ENCODE measurements at places on chromosomes 16 and 17. TPM values are rescaled to one million over a fixed set of nuclear protein-coding genes. Genes with fewer than 3 reads are reported as not detected.

DNA sequence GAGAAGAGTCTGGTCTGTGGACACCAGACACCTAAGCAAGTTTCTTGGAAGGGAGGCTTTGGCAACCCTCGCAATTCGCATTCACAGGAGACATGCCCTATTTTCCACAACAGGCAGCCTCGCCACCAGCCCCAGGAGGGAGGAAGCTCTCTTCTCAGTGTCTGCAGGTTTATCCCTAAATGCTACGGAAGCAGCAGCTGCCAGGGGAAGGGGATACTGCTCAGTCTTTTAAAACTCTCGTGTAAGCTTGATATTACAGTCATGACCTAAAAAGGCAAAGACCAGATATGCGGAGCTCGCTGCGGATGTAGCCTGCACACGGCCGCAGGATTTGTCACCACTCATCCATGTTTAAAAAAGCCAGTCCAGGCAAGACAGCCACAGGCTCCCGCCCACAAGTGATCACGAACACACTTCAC lies 159.2 kb upstream of the RPH3AL start:
- H3K4me3 ChIP-seq: no peak overlapping the region
- peak overlapping the region; percentile 68 for H3K27ac ChIP-seq
- peak; percentile 73 for DNase-seq
- no peaks in the 10 kb centered on the region for H3K36me3 ChIP-seq
- H3K4me1 ChIP-seq: peaks cover 30% of the 10 kb centered on the region

CEP95 gene
- 37.1 TPM for total RNA-seq

PLK1 gene
- total RNA-seq: 4.6 TPM

RFNG gene
- total RNA-seq: 21.6 TPM

DNA sequence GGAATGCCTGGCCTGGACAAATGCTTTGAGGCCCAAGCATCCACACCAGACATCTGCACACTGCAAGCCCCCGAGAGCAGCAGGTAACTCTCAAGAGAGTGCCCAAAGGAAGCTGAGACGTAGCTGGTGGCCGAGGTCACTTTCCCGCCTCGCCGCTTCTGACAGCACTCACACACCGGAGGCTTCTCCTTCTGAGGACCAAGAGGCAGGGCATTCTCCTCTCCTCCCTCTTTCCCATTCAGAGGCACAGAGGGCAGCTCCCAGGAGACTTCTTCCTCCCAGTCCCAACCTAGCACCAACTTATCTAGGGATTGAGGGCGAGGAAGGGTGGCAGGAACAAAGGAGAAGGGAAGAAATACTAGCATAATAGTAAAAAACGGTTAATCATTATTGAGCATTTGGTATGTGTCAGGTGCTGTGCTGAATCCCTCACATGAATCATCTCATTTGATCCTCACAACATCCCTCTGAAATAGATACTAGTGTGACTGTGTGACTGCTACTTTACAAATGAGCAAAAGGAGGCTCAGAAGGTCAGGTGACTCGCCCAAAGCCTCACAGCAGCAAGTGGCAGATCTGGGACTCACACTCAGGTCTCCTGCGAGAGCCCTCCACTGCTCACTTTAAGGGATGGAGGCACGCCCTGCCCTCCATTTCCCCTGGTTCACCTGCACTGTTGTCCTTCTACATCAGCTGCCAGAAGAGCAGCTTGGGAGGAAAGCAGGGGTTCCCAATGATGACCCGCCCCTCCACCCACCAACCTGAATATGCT lies 41.8 kb downstream of the MYO18A start:
- H3K36me3 ChIP-seq: peaks cover 15% of the 10 kb centered on the region
- peaks cover 57% of the 10 kb centered on the region for H3K4me1 ChIP-seq
- DNase-seq: no peak
- no peaks in the 10 kb centered on the region for H3K27me3 ChIP-seq
- H3K4me3 ChIP-seq: peak overlapping the region; percentile 63

GRCh38 chr17:27873746-27874145 lies 19.4 kb downstream of the LYRM9 start:
- H3K4me3 ChIP-seq: no peak overlapping the region
- H3K27ac ChIP-seq: no peak overlapping the region
- peaks cover 5% of the 10 kb centered on the region for H3K36me3 ChIP-seq

DNA sequence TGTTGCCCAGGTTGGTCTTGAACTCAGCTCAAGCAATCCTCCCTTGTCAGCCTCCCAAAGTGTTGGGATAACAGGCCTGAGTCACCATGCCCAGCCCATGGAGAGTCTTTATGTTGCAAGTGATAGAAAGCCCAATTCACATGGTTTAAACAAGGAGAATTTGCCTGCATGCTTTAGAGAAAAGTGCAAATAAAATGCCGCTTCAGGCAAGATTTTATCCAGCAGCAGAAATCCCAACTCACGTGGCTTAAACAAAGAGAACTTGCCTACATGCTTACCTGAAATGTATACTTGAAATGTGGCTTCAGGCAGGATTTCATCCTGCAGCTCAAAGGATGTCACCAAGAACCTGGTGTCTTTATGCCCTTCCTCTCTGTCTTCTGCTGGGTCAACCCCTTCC lies 28.8 kb upstream of the XYLT2 start:
- no peak overlapping the region for H3K4me3 ChIP-seq
- H3K27me3 ChIP-seq: peaks cover 8% of the 10 kb centered on the region
- H3K36me3 ChIP-seq: no peaks in the 10 kb centered on the region
- H3K27ac ChIP-seq: peak overlapping the region; percentile 1
- H3K4me1 ChIP-seq: peaks cover 42% of the 10 kb centered on the region
- no peak for DNase-seq

GRCh38 chr17:557371-557770 lies 157.3 kb downstream of the VPS53 start:
- no peak overlapping the region for H3K4me3 ChIP-seq
- H3K4me1 ChIP-seq: peaks cover 15% of the 10 kb centered on the region
- peaks cover 40% of the 10 kb centered on the region for H3K36me3 ChIP-seq
- H3K27ac ChIP-seq: no peak overlapping the region
- DNase-seq: no peak
- no peaks in the 10 kb centered on the region for H3K27me3 ChIP-seq

GRCh38 chr17:45930420-45930951 lies 36.1 kb downstream of the MAPT start:
- H3K4me3 ChIP-seq: no peak overlapping the region
- no peaks in the 10 kb centered on the region for H3K4me1 ChIP-seq
- peaks cover 7% of the 10 kb centered on the region for H3K27me3 ChIP-seq
- no peaks in the 10 kb centered on the region for H3K36me3 ChIP-seq
- no peak for DNase-seq

- H3K4me1 ChIP-seq: peaks cover 13% of the 10 kb centered on the region
- DNase-seq: no peak
- H3K27me3 ChIP-seq: peaks cover 50% of the 10 kb centered on the region
- H3K4me3 ChIP-seq: no peak overlapping the region
- no peak overlapping the region for H3K27ac ChIP-seq
- peaks cover 47% of the 10 kb centered on the region for H3K36me3 ChIP-seq
These were observed 990 bp upstream of the WNK4 start for GRCh38 chr17:42779304-42779935.

DNA sequence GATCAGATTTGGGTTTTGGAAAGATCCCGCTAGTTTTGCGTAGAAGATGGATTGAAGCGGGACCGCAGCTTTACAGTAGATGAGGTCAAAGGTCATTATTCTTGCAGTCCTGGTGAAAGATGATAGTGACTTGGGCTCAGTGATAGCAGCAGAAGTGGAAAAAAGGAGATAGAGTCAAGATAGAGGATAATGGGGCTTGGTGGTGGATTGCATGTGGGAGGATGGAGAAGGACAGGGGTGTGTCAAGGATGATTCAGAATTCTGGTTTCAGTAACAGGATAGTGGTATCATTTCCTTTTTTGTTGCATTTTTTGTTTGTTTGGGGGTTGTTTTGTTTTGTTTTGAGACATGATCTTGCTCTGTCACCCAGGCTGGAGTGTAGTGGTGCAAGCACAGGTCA lies 28.7 kb downstream of the CHD9NB start:
- no peaks in the 10 kb centered on the region for H3K27me3 ChIP-seq
- no peak overlapping the region for H3K4me3 ChIP-seq
- no peaks in the 10 kb centered on the region for H3K36me3 ChIP-seq
- H3K27ac ChIP-seq: no peak overlapping the region

- H3K27me3 ChIP-seq: no peaks in the 10 kb centered on the region
These were observed 68.8 kb upstream of the RCVRN start for GRCh38 chr17:9973669-9974447.

DNA sequence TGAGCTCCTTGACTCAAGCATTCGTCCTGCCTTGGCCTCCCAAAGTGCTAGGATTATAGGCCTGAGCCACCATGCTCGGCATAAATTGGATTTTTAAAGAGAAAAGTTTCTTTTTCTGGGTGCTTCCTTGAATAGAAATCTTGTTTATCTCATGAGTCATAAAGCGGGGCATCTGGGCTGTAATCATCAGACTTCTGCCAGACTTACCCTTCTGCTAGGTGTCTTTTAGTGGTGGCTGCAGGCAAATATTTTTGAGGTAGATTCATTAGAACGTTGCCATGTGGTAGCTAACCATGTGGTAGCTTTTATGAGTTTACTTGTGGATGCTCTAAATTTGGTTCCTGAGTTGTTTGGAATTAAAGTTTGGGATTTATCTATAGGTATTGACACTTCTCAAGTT lies 13.4 kb downstream of the PGS1 start:
- peaks cover 37% of the 10 kb centered on the region for H3K4me1 ChIP-seq
- H3K27me3 ChIP-seq: no peaks in the 10 kb centered on the region
- no peak overlapping the region for H3K27ac ChIP-seq
- no peak overlapping the region for H3K4me3 ChIP-seq
- no peak for DNase-seq
- peaks cover 25% of the 10 kb centered on the region for H3K36me3 ChIP-seq

- H3K36me3 ChIP-seq: no peaks in the 10 kb centered on the region
- peaks cover 8% of the 10 kb centered on the region for H3K27me3 ChIP-seq
- peaks cover 29% of the 10 kb centered on the region for H3K4me1 ChIP-seq
- peak; percentile 82 for DNase-seq
These were observed 6.7 kb upstream of the GSG1L start for GRCh38 chr16:28069971-28070794.

DNA sequence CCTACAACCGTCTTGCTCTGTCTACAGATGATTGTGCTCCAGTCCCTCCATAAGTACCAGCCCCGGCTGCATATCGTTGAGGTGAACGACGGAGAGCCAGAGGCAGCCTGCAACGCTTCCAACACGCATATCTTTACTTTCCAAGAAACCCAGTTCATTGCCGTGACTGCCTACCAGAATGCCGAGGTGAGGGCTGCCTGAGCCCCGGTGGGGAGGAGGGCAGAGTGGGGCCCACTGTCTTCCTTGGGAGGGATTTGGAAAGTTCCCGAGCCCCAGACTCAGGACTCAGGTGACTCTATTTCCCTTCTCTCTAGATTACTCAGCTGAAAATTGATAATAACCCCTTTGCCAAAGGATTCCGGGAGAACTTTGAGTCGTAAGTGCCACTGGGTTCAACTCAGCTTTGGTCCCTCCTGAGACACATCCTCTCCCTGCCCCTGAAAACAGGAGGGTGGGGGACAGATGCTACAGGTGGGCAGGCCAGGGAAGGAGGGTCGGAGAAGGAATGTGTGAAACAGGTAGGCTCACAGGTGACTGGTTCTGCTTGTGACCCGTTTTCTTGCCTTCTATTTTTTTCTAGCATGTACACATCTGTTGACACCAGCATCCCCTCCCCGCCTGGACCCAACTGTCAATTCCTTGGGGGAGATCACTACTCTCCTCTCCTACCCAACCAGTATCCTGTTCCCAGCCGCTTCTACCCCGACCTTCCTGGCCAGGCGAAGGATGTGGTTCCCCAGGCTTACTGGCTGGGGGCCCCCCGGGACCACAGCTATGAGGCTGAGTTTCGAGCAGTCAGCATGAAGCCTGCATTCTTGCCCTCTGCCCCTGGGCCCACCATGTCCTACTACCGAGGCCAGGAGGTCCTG lies 11.4 kb downstream of the TBX21 start:
- H3K27ac ChIP-seq: no peak overlapping the region
- no peaks in the 10 kb centered on the region for H3K36me3 ChIP-seq
- no peak overlapping the region for H3K4me3 ChIP-seq
- peaks cover 32% of the 10 kb centered on the region for H3K27me3 ChIP-seq
- no peak for DNase-seq

GRCh38 chr17:75681289-75681688 lies 14.2 kb downstream of the SAP30BP start:
- peaks cover 16% of the 10 kb centered on the region for H3K4me1 ChIP-seq
- no peak overlapping the region for H3K27ac ChIP-seq
- H3K27me3 ChIP-seq: no peaks in the 10 kb centered on the region
- H3K4me3 ChIP-seq: no peak overlapping the region

GRCh38 chr17:66178642-66179041 lies 13.3 kb downstream of the CEP112 start:
- no peak for DNase-seq
- no peak overlapping the region for H3K4me3 ChIP-seq

- peaks cover 22% of the 10 kb centered on the region for H3K36me3 ChIP-seq
- no peak overlapping the region for H3K27ac ChIP-seq
- H3K4me1 ChIP-seq: peaks cover 14% of the 10 kb centered on the region
- DNase-seq: no peak
- no peak overlapping the region for H3K4me3 ChIP-seq
These were observed 37.6 kb downstream of the USP10 start for GRCh38 chr16:84737192-84738011.

CNTNAP1 gene
- total RNA-seq: 8.1 TPM

KAT8 gene
- 65.2 TPM for total RNA-seq

- H3K27ac ChIP-seq: no peak overlapping the region
- H3K27me3 ChIP-seq: no peaks in the 10 kb centered on the region
- H3K4me1 ChIP-seq: peaks cover 38% of the 10 kb centered on the region
- DNase-seq: peak; percentile 46
- H3K36me3 ChIP-seq: peaks cover 19% of the 10 kb centered on the region
These were observed 39.7 kb downstream of the TBCD start for GRCh38 chr17:82791532-82791931.

- no peaks in the 10 kb centered on the region for H3K36me3 ChIP-seq
- DNase-seq: no peak
- peaks cover 6% of the 10 kb centered on the region for H3K4me1 ChIP-seq
- no peak overlapping the region for H3K27ac ChIP-seq
These were observed 1.6 kb downstream of the RPTOR start for GRCh38 chr17:80546267-80546666.

DNA sequence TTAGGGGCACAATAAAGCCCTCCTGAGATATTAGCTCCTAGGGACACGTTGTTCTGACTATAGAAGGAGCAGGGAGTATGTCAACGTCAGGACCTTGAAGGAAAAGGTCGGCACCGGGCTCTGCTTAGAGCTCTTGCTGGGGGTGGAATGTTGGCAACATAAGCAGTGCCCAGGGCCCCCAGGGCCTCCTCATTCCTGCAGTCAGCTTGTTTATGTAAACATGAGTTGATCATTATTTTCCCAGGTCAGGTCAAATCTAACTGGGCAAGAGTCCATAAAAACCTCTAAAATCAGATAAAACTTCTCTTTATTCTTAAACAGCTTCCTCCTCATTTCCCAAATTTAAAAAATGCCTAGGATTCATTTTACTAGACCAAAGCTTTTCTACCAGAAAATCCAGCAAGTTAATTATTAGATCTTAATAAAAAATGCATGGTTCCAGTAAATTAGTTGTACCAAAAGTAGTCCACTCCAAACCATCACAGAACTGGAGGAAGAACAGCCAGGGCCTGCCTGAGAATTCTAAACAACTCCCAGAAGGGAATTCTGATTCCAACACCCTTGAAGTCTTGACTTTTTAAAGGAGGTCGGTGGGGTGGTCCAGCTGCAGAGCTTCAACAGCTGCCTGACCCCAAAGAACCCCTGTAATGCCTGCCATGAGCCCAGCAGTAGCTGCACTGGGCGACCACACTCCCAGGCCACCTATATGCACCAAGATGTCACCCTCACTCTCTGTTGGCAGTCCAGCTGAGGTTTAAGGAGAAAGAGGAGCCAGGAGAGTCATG lies 54.3 kb downstream of the AMFR start:
- H3K4me1 ChIP-seq: no peaks in the 10 kb centered on the region
- H3K27me3 ChIP-seq: no peaks in the 10 kb centered on the region
- no peak overlapping the region for H3K4me3 ChIP-seq
- no peak overlapping the region for H3K27ac ChIP-seq
- DNase-seq: no peak

CREBBP gene
- total RNA-seq: 26.4 TPM

HEATR9 gene
- not detected for total RNA-seq

CNGB1 gene
- 0.04 TPM for total RNA-seq

Measured in muscle of leg (tissue), 16 donors.